ENCODE measurements at places on chromosomes 16 and 17. TPM values are rescaled to one million over a fixed set of nuclear protein-coding genes. Genes with fewer than 3 reads are reported as not detected.
A peak's percentile ranks its signal among the peaks of the same experiment; 100 is the strongest.

DNA sequence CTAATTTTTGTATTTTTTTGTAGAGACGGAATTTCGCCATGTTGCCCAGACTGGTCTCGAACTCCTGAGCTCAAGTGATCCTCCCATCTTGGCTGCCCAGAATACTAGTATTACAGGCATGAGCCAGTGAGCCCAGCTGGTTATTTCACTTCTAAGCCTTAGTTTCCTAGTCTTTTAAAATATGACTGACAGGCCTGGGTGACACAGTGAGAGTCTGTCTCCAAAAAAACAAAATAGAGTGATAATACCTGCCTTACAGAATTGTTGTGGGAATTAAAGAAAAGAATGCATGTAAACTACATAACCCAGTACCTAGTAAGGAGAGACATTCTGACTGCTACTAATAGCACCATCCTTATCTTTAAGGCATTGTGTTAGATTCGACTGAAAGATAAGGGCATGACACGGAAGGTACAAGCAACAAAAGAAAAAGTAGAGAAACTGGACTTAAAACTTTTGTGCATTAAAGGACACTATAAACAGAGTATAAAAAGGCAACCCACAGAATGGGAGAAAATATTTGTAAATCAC is 11.6 kb downstream of the TOM1L2 start:
- no peak for DNase-seq

- DNase-seq = no peak
Observed at GRCh38 chr17:38585056-38585917, 20.5 kb downstream of the SRCIN1 start.

DNA sequence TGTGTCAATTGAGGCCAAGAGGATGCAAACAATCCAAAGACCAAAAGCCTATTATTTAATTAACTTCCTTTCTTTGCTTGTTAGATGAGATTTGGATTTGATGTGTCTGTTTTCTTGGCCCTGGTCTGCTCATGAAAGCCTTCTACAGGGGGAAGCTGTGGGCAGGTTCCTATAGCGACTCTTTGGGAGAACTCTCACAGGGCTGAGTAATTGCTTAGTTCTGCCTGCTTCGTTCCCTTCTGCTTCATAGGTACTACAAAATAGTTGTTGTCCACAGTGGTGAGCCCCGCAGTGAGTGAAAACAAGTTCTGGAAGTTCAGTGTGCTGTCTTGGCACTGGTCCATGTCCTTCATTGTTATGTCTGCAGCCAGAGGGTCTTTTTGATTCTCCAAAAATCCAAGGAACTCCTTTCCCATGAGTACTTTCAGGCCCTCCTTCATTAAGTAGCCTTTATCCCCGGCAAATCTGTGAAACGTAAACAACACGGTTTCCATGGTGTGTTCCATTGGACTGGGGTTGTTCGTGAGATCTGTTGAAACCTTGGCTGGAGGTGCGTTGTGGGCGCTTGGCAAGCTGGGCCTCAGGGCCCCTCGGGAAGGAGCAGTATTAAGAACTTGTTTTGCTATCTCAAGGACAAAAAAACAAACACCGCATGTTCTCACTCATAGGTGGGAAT is 30.0 kb upstream of the ANKRD40CL start:
- no peak for DNase-seq

GRCh38 chr17:43352579-43353331 is 46.0 kb upstream of the ARL4D start:
- DNase-seq = no peak

DNA sequence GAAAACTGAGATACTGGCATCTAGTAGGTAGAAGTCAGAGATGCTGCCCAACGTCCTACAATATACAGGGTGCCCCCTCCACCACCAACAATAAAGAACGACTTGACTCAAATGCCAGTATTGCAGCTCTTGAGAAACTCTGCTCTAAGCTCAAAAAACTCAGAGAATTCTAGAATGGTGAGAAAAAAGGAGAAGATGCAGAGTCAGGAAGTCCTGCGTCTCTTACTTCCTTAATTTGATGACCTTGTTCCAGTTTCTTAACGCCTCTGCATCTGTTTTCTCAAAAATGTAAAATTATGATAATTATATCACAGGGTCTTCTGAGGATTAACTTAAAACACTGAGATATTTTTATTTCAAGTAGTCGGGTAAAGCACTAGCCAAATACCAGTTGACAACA is 1.7 kb upstream of the HSBP1 start:
- no peak for DNase-seq

Gene ABCC12
- not detected for total RNA-seq

- peak; percentile 18 for DNase-seq
Observed at GRCh38 chr17:12024327-12024726, 3.6 kb downstream of the MAP2K4 start.
